ENCODE measurements at places on chromosomes 1 and 21.

GRCh38 chr1:178502330-178502714 lies 5.6 kb upstream of the CLEC20A start:
- no peak for DNase-seq

DNA sequence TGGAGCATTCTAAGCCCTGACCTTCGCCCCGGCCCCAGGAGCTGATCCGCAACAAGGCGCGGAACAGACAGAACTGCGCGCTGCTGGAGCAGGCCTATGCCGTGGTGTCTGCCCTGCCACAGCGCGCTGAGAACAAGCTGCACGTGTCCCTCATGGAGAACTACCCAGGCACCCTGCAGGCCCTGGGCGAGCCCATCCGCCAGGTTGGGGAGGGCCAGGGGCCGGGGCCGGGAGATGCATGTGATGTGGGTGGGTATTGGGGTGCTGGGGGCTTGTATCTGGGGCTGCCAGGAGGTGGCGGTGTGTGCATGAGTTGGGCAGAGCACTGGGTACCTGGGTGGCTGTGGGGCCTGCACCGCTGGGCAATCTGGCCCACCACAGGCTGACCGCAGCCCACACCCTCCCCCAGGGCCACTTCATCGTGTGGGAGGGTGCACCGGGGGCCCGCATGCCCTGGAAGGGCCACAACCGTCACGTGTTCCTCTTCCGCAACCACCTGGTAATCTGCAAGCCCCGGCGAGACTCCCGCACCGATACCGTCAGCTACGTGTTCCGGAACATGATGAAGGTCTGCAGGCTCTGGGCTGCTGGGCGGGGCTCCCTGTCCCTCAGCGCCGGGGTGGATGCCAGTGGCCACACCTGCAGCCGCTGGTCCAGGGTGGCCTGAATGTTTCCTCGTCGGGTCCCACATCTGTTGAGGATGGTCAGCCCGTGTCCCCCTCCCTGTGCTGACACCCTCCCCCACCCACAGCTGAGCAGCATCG lies 65.8 kb downstream of the TRIM11 start:
- DNase-seq: peak; percentile 67

- no peak for DNase-seq
Observed at GRCh38 chr1:38068220-38068979, 21.8 kb upstream of the POU3F1 start.

- no peak for DNase-seq
Observed at GRCh38 chr21:42973309-42973990, 912 bp upstream of the PKNOX1 start.

GRCh38 chr1:208523007-208523406 lies 278.8 kb upstream of the PLXNA2 start:
- DNase-seq: no peak

DNA sequence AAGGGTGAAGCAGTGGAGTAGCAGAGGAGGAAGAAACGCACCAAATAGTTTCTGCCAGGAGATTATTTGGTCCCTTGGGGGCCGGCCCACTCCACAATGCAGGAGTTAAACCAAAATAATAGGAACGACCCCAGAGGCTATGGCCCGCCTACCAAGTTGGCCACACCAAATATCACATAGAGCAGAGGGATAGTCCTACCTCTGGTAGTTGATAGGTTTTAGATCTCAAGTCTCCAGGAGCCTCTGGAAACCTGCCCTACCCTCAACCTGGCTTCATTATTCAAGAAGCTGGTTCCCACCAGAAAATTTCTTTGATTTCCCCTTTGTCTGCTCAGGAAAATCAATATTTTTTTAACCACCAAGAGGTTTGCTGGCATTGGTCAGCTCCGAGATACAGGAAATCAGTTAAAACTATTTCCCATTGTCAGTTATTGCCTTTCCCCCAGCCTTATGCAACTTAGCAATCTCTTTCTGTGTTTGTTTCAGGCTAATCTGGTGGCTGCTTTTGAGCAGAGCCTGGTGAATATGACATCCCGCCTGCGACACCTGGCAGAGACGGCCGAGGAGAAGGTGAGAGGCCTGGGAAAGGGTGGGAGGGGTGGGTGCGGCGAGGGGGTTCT lies 35.5 kb upstream of the IPO9 start:
- no peak for DNase-seq

- no peak for DNase-seq
Observed at GRCh38 chr1:197156692-197157091, 10.2 kb upstream of the ASPM start.

DNA sequence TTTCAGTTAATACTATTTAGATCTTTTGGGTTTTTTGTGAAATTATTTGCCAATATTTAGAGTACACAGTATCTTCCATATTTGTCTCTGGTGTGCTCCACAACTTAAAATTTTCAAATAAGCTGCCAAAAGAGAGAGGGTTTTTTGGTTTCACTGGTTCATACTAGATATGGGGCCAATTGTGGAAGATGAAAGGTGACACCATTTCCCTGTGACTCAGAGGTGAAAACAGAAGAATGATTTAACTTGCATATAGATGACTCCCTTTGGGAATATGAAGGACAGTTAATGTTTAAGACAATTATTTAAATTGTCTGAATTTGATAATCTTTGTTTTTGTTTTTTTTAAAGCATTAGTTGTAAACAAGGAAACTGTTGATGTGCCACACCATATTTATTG lies 37.5 kb downstream of the IVNS1ABP start:
- DNase-seq: no peak

GRCh38 chr1:227765261-227766014 lies 30.2 kb downstream of the SNAP47 start:
- DNase-seq: no peak

GRCh38 chr1:197637406-197637805 lies 137.9 kb downstream of the DENND1B start:
- DNase-seq: no peak

DNA sequence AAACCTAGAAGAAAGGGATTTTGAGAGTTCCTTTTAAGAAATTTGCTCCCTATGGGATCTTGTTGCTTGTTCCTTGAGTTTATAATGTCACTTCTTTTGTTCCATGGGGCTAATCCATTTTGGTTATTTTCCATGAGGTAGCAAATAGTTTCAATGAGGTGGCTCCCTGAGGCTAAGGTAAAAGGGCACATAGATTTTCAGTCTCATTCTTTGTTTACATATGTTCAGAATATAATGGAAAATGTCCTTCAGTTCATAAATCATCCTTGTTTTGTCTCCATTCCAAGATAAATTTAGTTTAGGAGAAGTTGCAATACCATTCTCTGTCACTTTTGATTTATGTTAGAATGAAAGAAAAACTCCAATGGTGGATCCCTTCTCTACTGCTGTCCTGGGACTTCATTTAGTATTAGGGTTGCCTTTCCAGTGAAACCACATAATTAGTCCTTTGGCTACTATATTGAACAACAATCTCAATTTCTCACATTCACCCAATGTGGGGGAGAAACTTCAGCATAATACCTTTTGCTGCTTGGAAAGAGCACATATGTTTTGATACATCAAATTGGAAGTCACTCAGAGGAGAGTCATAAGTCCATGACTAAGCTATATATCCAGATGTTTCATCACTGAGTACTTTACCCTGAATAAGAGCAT lies 80.9 kb upstream of the ADAMTS5 start:
- no peak for DNase-seq

DNA sequence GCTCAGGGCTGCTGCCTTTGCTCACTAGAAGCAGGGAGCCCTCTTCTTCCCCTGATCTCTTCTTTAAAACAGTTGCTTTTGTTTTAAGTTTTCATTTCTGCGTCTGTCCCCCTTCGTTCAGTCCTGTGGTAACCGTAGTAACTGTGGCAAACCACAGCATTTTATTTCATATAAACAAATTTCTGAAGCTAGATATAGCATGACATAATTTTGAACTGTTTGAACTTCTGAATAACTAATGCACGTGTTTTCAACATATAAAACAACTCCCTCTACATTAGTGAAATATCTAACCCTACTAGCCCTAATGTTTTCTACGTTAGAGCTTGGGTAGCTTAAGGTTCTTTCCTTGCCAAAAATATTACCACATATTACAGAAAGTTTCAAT lies 104.6 kb downstream of the DISP1 start:
- no peak for DNase-seq

DNA sequence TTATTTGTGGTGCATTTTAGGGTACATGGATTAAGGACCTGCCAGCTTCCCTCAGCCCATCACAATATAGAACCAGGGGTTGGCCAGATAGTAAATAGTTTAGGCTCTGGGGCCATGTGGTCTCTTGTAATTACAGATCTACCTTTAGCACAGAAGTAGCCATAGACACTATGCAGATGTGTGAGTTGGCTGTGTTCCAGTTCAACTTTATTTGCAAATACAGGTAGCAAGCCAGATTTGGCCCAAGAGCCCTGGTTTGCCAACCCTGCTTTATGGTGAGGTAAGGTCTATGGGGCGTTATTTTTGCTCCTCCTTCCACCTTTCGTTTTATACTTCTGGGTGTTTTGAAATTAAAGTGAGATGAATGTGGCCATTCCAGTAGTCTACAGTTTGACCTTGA lies 48.7 kb downstream of the MRPS6 start:
- no peak for DNase-seq

DNA sequence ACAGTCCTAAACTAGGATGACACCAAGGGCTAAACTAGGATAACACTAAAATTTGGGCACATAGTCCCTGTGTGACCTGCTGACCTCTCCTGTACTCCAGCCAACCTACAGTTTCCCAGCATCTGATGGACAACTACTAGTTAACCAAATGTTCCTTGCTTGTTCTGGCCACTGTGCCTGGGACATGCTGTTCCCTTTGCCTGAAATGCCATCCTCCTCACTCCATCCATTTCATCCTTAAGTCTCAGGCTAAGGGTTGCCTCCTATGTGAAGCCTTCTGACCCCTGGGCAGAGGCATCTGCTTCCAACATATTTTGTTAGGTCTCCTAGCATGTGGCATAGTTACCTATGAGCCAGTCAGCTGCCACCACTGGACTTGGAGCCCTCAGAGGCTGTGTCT lies 204.9 kb upstream of the JUN start:
- no peak for DNase-seq

- no peak for DNase-seq
Observed at GRCh38 chr1:241849345-241849695, 1.3 kb downstream of the EXO1 start.

GRCh38 chr1:14538335-14538734 lies 60.1 kb upstream of the KAZN start:
- DNase-seq: no peak

DNA sequence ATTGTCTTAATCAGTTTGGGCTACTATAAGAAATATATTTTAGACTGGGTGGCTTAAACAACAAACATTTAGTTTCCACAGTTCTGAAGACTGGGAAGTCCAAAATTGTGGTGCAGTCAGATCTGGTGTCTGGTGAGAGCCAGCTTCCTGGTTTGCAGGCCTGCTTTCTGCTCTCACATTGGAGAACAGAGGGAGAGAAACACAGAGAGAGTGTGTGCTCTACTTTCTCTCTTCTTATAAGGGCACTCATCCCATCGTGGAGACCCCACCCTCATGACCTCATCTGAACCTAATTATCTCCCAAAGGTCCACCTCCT lies 4.1 kb downstream of the LEPR start:
- no peak for DNase-seq

DNA sequence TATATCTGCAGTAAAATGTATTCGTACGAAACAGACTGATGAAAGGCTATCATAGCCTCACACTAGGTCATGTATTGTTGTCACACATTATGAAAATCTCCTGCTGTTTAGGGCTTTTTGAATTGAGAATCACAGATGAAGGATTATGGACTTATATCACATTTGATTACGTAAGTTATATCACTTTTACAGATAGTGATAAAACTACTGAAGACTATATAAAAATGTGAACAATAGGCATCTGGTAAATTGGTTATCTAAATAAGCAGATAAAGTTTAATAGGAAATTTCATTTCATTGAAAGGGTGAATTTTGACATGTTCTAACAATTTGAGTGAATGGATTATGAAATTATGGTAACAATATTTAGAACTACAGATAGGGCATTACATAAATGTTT lies 20.0 kb downstream of the LAMC1 start:
- DNase-seq: no peak

DNA sequence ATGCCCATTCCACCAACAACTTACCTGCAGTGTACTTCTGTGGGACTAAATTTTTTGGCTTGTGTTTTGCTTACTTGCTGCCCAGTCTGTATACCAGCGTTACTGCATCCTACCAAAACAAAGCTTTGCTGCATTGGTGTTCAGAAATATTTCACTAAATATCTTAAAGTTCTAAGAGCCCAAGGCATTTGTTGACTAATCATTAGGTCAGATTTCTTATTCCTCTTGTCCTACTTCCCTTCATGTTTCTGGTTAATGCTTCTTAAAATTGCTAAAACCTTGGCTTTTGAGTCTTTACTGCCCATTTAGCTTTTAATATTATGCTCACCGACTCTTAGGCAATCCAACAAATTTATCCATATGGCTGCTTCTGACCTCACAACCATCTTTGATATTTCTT lies 161.8 kb downstream of the DPYD start:
- no peak for DNase-seq

DNA sequence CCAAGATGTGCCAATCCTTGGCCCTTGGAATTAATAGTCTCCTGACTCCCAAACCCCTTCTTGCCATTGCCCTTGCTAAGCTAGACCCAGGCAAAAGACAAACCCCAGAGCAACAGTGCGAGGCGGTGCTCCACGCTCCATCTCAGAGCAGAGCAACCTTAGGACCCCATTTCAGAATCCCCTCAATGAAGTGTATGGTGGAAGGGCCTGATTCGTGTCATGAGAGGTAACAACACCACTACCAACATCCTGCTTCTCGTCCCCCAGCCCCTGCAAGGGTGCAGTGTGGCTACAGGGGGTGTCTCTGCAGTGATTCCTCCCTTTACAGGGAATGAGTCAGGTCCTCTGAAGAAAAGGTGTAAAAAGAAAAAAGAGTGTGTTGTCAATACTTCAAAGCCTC lies 103.9 kb upstream of the IRF2BP2 start:
- DNase-seq: no peak

DNA sequence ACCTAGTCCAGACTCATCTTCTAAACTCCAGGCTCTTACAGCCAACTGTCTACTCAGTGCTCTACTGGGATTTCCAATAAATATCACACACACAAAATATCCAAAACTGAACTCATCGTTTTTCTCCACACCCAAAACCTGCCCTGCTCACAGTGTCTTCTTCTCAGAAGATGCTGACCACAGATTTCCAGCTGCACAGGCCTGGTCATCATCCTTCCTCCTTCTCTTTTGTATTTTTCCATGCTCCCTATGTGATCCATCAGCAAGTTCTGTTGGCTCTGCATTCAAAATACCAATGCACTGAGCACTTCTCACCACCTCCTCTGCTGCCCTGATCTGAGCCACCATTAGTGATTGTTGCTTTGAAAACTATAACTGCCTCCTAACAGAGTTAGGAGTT lies 159.5 kb upstream of the KAZN start:
- no peak for DNase-seq

- no peak for DNase-seq
Observed at GRCh38 chr1:207300970-207301369, 20.5 kb upstream of the CD55 start.

DNA sequence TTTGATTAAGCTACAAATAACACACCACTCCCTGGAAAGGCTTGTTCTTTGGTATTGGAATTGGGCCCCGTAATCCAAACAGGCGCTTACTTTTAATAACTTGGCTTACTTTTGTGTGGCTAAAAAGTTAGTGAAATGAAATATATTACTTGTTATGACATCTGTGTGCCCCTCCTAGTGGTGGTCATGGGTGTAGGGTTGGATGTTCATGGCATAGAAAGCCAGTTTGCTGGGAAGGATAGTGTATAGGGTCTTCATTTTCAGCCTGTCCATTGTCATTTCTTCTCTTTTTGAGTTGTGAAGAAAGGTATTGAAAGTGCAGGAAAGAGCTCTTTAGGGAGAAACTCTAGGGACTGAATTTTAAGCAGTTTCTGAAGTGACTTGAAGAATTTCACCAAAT lies 5.9 kb downstream of the CDC14A start:
- no peak for DNase-seq
